ENCODE measurements at places on chromosomes 2 and 18.

DNA sequence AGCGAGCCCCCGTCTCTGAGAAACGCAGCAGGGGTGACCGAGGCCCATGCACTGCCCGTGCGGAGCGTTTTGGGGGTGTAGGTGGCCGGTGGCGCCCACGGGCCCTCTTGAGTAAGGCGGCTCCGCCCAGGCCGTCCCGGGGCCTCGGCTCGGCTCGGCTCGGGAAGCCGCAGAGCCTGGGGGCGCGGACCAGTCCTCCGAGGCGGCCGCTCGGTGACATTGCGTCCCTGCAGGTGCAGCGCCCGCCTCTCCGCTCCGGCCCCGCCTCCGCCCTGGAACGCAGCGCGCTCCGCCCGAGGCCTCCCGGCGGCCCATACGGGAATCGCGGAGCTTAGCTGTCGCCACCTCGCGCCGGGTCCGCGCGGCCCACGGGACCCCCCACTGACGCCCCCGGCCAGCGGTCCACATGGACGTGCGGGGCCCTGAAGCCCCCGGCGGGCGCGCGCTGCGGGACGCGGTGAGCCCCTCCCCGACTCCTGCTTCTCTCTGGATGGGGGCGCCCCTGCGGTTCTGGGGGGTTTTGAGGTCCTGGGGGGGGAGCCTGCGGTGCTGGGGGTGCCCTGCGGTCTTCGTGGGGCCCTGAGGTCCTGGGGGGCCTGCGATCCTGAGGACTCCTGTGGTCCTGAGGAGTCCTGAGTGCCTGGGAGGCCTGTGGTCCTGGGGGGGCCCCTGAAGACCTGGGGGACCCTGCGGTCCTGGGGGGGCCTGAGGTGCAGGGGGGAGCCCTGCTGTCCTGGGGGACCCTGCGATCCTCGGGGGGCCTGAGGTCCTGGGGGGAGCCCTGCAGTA is at the start of gene HSBP1L1:
TSS of gene HSBP1L1 (plus strand) at position 314 of the 789 bp plus-strand sequence. CDS start at position 407, 93 bp downstream.
- peak; percentile 64 for DNase-seq

DNA sequence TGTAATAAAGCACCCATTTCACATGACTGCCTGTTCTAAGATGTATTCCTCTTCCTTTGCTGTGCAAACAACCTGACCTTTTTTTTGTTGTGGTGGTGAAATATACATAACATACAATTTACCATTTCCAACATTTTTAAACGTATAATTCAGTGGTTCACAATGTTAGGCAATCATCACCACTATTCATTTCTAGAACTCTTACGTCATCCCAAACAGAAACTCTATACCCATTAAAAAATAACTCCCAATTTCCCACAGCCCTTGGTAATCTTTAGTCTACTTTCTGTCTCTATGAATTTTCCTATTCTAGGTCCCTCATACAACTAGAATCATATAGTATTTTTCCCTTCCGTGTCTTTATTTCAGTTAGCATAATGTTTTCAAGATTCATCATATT is 36.7 kb downstream of the RND3 start:
- DNase-seq: no peak

DNA sequence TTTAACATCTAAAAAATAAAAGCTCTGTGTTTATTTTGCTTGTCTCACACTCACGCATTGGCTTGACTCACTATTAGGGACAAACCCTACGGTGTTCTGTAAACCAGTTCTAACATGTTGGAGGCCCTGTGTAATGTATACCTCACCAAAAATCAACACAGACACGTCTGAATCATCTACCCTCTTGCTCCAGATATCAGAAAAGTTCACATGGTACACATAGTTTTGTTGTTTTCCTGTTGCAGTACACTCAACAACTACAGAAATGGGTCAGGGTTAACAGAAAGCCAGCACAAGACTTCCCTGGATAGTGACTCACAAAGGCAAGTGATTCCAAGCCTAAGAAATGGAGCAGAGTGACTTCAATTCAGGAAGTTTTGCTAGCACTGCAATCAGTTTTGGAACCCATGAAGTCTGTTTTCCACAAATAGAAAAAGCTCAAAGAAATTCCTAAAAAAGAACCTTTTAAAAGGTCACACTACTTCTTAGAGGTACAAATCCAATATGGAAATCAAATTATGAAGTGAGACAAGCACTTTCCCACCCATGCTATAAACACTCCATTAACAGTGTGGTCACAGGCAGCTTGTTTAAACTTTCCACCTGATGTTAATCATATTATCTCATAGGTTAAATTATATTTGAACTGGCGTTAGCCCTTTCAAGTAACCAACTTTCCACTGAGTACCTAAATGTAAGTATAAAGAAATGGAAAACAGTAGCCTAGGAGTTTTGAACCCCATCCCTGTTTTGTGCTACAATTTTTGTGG is 87.4 kb downstream of the GAREM1 start:
- no peak for DNase-seq

GRCh38 chr2:109117780-109118179 is 11.2 kb upstream of the SH3RF3 start:
- no peak for DNase-seq

DNA sequence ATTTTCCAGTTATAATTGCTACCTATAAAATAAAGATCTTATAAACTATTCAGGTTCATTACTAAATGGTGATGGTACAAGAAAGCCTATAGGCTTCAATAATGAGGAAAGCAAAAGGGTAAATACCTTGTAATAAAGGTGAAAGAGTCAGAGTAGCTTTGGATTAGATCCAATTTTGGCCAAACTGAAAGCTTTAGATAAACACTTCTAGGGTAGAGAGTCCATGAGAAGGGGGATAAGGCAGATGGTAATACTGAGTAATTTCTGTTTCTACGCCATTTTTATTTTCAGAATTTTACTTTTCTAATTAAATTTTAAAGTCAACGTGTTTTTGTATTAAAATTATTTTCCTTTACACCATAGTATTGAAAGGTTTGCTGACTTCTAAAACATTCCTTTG is 9.4 kb downstream of the CASP8 start:
- no peak for DNase-seq

DNA sequence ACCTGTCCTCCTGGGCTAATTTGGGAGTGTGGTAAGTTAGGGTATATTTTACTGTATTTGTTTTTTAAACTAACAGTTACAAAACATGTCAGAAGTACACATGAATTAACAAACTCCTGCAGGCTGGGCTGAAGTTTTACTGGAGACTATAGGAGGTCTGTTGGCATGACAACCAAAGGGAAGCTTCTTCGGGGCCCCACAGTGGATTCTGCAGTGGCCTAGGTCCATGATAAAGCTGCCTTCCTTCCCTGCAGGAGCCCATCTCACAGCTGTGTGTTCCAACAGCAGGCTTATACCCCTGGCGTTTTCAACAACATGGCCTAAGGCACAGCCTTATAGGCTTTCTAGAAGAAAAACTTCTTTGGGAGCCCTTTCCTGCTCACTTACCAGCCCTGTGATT is 128.0 kb upstream of the SETBP1 start:
- DNase-seq: no peak

DNA sequence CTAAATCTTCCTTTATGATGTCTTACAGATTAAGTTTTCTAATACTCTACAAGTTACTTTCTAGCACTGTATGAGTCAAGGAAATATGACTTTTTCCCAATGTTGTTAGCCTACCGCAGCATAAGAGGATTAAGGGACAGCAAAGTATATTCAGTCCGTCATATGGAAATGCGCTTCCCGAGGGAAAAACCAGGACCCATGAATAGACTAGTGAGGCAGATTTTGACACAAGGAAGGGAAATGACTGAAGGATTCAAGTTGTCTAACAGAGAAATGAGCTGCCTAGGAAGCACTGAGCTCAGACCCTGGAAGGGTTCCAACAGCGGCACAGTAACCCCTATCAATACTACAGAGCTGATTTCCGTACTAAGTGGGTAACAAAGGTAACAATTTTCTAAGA is 12.0 kb downstream of the SEPTIN10 start:
- no peak for DNase-seq

DNA sequence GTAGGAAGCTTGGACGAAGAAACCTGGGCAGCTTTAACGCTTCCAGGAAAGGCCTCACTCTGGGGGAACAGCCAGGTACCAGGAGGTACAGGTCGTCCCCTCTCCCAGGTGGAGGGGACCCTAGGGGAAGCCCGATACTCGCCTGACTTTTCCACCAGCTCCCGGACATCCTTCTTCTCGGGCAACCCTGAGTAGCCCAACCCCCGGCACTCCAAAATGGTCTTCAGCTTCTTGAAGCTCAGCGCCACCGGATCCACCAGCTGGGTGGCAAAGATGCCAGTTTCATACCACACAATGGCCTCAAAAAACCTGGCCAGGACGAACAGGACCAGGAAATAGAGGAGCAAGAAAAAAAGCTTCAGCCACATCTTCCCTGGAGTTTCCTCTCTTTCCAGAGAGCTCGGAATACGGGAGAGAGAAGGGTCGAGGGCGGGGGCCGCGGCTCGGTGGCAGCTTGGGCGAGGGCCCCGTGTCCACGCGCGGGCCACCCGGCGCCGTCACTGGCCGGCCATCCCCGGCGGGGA is 1.1 kb downstream of the RNF103 start:
- DNase-seq: peak; percentile 7

GRCh38 chr18:44238454-44238853 is 442.2 kb upstream of the SETBP1 start:
- no peak for DNase-seq

DNA sequence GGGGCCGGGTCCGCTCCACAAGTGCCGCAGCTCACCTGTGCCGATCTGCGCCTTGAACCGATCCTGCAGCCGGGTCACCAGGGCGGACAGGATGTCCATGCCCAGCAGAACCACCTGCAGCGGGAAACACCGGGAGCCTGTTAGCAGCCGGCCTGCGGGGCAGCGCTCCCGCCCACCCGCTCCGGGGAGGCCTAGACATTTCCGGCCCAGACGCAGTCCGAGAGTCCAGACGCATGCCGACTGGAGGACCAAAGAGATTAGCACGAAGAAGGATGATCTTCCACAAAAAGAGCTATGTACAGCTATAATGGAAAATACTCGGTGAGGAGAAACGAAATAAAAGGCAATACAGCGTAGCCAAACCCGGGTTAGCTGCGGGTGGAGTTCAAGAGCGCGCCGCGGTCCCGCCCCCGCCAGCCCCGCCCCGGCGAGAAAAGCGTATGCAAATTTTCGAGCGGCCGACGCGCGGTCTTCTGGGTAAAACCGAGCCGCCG is 421 bp upstream of the RNU4ATAC start:
- DNase-seq: peak; percentile 85

- DNase-seq: no peak
These were observed 3.4 kb upstream of the STAMBP start for GRCh38 chr2:73825408-73825807.

DNA sequence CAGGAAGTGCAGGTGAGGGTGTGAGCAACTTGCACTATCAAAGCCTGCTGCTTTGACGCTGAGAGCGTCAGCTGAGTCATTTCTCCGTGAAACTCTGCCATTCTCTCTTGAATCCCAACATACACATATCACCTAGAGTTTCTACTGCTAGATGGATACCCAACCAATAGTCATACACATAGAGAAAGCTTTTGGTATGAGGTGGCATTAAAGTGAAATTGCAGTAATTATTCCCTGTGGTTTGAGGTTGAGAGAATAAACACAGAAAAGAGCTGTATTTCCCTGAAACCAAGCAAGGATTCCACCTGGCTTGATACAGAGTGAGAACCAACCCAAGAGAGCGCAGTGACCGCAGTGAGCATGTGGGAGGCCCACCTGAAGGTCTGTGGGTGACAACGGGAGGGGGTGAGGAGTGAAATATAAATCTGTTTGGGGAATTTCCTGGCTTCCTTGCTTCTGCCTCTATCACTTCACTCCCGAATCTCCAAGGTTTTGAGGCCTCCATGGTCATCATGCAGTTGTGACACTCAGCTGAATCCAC is 28.8 kb upstream of the TMEM18 start:
- no peak for DNase-seq

- DNase-seq: no peak
These were observed 14.3 kb downstream of the DSG2 start for GRCh38 chr18:31512203-31512764.

- no peak for DNase-seq
These were observed 1460.9 kb downstream of the LRP1B start for GRCh38 chr2:140669911-140670310.

GRCh38 chr18:6781796-6782195 is 52.3 kb downstream of the ARHGAP28 start:
- DNase-seq: no peak

GRCh38 chr2:49403637-49404036 is 249.3 kb upstream of the FSHR start:
- DNase-seq: no peak

GRCh38 chr2:40352041-40352702 is 99.7 kb downstream of the SLC8A1 start:
- no peak for DNase-seq

DNA sequence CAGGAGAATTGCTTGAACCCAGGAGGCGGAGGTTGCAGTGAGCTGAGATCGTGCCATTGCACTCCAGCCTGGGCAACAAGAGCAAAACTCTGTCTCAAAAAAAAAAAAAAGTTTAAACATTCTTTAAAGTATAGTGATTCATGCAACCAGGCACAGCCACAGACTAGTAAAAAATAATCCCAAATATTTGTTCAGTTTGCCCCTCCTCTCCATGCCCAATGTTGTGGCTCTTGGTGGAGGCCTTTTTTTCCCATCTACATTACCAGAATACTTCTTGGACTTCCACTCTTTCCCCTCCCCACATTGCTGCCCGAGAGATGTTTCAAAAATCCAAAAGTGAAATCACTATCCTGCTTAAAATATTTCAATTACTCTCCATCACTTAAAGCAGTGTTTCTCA is 5.1 kb upstream of the MALT1 start:
- DNase-seq: no peak

DNA sequence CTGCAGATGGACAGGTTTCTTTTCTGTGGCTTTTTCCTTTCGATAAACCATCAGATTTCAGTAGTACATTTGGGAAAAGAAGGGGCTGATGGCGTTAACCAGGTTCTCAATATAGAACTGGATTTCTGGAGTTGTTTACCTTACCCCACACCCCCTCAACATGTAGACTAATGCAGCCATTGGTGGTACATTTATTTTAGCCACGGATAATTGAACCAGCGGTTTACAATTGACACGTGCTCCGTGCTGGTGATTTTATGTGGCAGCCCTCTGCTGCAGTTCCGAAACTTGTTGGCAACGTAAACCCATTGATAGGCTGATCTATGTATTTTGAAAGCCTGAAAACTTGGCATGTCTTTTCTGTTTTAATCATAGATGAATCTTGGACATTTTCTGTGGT is 5.4 kb downstream of the SOX11 start:
- no peak for DNase-seq

- no peak for DNase-seq
These were observed 129.1 kb downstream of the MYO3B start for GRCh38 chr2:170307052-170307451.

DNA sequence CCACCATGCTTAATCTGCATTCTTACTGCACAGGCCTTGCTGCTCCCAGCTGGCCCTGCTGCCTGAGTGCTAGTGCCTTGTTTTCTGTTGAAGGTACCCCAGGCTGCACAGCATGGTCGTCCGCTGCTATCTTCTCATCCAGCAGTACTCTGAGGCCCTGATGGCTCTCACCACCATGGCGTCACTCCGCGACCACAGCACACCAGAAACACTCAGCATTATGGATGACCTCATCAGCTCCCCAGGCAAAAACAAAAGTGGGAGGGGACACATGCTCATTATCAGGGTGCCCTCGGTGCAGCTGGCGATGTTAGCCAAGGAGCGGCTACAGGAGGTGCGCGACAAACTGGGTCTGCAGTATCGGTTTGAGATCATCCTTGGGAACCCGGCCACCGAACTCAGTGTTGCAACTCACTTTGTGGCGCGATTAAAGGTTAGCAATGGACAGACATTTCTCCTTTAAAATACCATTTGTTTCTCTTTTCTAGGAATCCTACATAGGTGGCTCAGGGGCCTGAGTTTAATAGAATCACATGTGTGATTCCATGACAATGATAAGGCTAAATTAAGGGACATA is 110.5 kb downstream of the ESCO1 start:
- no peak for DNase-seq

- DNase-seq: no peak
These were observed 4.3 kb upstream of the HS6ST1 start for GRCh38 chr2:128322715-128323554.

- no peak for DNase-seq
These were observed 115.6 kb upstream of the AGAP1 start for GRCh38 chr2:235378246-235378645.
